Esophagus squamous epithelium (tissue), 5 donors: ENCODE measurements at places on chromosomes 2 and 18.

GRCh38 chr2:133717497-133717896, 149.2 kb upstream of the NCKAP5 start:
- DNase-seq, result no peak

DNA sequence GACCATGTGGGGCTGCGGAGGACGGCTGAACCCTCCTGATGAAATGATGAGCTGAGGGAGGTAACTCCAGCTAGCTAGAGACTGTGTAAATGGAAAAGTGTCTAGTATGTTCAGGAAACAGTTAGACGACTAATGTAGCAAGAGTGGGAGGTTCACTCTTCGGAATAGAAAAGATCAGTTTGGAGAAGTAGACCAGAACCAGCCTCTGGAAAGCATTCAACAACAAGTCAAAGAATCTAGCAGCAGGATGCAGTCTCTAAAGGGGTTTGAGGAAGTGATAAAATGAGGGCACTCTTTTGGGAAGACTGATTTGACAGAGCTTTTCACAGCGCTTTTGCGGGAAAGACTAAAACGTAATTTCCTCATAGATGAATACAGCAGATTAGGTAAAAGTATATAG, 79.6 kb downstream of the GAREM1 start:
- DNase-seq, result no peak

DNA sequence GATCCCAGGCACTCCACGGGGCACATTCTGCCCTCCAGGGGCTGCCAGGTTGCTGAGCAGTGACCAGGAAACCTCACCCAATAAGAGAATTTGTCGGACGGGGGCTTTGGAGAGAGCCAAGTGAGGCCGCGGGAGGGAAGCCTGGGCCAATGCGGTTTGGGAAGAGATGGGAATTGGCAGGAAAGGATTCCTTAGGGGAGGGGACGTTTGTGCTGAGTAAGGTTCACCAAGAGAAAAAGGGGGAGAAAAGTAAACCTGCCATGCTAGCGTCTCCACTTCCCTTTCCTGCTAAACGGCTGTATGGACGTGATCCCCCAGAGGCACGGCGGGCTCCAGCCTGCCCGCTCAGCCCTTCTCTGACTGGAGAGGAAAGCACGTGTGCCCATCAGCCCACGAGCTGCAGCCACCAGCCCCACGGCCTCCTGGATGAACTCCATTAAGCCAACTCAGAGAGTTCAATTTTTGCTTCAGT, 194.4 kb upstream of the ID2 start:
- DNase-seq, result no peak

DNA sequence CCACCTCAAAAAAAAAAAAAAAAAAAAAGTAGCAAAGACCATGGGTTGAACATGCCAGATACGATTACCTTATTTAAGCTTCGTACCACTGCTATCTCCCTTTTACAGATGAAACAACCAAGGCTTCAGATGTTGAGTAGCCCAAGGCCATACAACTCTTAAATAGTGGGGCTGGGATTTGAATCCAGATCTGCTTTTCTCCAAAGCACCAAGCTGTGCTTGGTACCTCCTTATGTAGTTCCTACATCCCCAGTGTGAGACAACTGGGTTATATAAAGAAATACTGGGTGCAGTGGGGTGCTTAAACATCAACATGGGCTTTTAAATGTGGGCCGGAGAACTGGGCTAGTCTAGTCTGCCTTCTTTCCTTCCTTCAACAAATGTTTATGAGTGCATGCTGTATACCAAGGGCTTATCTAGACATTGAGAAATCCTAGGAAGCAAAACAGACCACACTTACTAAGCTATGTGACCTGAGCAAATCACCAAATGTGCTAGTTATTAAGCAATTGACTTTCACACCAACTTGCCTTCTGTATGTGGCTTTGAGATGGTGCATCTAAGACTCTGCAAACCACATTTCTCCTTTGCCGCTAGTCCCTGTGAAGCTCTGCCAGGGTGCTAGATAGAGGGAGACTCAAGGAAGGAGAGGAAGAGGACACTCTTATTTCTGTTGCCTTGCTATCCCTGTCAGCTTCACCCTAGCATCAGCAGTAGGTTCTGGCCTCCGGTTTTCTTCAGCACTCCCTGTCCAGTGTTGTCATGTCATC, 206.8 kb upstream of the FBXO11 start:
- no peak for DNase-seq

DNA sequence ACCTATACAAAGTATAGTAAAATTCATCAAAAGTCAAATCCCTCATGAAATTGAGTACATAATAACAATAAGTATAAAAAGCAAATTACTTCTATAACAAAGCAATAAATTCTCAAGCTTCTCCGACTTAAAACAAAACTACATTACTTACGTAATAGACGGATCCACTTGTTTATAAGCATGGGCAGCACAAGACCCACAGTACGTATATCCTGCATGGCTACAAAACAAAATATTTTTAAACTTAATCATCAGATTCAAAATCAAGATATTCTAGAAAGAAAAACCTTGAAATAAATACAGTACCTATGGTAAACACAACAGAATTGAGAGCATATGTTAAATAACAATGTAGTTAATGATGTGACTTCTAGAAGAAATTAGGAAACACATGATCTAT, 78.9 kb downstream of the MEMO1 start:
- no peak for DNase-seq

DNA sequence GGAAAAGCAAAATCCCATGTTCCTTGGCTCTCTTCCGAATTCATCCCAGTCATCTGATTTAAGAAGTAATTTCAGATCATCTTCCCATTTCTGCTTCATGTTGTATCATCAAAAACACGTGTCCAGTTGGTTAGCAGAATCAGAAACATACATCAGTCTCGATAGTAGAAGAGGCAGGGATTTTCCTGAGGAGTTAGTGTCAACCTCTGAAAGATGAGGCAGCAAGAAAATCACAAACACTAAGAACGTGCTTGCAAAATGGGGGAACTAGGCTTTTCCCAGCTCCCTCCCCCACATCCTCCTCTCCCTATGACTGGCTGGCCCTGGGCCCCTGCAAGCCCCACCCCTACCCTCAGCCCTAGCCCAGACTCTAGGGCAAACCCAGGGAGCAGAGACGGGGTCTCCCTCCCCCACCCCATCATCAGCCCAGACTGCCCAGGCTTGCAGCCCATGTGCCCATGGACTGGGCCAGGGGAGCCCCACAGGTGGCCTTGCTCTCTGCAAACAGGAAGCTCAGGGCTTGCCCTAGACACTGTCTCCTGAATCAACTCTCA, 161.0 kb upstream of the ID2 start:
- DNase-seq, result no peak

- peak; percentile 8 for DNase-seq
These were observed 150.2 kb upstream of the NFATC1 start for GRCh38 chr18:79245517-79246001.

DNA sequence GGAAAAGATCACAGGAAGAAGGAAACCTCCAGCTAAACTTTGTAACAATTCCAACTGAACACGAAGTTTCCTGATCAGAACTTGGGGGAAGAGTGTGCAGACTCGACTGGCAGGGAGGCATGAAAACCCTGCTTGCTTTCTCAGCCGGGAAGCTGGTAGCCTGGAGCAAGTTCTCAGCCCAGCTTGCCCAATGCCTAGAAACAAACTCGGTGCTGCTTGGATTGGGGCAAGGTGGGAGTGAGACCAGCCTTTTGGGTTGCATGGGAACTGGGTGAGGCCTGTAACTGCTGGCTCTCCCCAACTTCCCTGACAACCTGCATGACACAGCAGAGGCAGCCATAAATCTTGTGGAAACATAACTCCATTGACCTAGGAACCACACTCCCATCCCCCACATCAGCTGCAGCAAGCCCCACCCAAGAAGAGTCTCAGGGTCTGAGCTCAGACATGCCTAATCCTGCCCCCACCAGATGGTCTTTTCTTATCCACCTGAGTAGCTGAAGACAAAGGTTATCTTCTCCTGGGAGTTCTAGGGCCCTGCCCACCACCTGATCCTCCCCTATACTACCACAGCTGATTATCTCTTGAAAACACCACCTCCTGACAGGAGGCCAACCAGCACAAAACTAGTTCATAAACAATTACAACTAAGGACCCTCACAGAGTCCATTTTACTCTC, 1859.7 kb upstream of the CELF4 start:
- no peak for DNase-seq

DNA sequence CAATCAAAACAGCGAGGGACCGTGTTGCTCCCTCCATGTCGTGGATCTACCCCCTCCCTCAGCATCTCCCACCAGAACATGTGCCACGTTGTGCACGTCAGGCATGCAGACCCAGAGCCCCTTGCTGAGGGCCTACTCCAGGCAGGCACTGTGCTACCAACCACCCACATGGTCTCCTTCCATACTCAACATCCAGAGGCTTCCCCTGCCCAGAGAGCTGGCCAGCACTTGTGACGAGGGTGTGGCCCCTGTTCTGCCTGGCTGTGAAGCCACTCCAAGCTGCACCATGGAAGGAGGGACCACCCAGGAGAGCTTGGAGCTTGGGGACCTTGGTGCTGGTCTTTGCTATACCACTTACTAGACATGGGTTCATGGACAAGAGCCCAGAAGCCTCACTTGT, 40.5 kb downstream of the REEP1 start:
- no peak for DNase-seq

DNA sequence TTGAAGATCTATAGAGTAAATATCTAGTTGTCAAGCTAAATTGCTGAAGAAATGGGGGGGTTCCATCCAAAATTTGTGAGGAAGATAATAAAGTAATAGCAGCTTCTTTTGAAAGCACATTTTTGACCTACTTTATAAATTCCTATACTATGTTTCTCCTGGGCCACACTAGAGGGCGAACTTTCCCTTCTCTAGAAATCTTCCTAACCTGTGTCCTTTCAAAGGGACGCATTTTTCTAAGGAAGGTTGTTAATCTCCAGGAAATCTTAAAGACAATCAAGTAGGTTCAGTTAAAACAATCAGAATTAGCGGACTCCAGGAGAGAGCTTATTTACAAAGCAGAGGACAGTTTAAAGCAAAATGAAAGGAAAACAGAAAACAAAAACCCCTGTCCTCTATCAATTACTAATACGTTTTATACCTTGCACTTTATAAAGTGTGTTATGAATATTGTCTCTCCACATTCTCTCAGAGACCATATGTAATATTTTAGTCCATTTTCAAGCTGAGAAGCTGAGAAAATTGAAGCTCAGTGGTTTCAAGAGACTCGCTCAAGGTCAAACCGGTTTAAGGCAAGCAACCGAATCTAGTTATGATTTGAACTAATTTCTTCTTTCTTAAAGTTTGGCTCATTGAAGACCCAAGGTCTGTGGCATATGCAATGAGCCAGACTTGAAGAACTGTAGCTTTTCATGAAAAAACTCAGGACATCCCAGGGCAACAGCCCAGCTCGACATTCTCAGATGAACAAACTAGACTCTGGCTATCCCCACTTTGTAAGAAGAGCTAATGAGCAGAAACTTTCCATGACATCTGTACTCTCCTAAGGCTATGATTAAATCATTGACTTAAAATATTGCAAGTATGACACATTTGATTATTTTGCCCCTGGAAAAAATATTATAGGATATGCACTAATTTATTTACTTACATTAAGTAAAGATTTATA, 273.6 kb downstream of the PAX3 start:
- no peak for DNase-seq

DNA sequence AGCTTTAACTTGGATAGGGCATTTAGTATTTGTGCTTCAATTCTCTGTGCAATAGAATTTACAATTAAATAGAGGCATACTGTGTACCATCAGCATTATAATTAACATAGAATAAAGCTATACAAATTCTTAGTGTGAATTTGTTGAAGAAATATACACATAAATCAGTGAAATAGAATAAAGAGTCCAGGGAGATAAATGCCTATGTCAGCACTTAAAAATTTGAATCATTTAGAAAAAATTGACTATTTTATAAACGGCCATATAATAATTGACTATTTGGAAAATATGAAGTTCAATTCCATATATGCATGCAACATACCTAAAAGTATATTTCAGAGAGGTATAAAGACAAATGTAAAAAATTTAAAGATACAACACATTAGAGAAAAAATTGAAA, 348.7 kb downstream of the NR4A2 start:
- DNase-seq, result no peak

DNA sequence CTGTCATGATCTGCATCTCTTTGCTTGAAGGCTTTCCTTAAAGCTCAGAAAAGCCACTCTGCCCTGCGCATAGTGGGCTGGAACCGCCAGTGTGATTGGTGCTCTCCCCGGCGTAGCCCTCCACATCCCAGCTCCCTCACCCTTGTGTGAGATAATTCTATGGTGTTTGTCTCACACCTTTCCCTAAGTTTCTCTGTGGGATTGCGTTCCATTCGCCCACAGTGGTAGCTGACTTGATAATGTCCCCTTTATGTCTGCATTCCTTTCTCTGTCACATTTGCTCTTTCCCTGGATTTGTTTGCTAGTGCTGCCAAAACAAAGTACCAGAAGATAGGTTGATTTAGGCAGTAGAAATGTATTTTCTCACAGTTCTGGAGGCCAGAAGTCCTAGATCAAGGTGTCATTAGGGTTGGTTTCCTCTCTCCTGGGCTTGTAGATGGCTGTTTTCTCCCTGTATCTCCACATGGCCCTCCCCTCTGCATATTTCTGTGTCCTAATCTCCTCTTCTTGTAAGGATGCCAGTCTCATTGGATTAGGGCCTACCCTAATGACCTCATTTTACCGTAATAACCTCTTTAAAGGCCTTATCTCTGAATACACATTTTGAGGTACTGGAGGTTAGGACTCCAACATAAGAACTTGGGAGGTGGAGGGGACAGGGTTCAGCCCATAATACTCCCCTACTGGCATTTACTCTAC, 7.4 kb upstream of the TMEM87B start:
- no peak for DNase-seq

- no peak for DNase-seq
These were observed 577 bp downstream of the EHBP1 start for GRCh38 chr2:62705859-62706720.

GRCh38 chr2:209556354-209556961, 132.6 kb downstream of the MAP2 start:
- DNase-seq, result no peak

DNA sequence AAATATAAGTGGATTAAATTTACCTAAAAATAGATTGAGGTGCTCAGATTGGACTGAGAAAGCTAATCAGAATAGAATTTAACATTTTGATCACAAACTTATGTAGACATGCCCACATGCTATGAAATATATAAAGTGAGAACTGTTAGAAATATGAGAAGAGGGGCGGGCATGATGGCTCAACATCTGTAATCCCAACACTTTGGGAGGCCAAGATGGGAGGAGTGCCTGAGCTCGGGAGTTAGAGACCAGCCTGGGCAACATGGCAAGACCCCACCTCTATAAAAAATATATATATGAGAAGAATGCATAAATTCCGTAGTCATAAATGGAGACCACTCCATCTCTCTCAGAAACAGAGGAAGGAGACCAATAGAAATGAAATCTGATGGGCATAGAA, 25.7 kb downstream of the NTSR2 start:
- no peak for DNase-seq

GRCh38 chr2:202019689-202020450, 13.8 kb upstream of the FZD7 start:
- DNase-seq, result no peak
